ENCODE measurements at places on chromosomes 3 and 15.

DNA sequence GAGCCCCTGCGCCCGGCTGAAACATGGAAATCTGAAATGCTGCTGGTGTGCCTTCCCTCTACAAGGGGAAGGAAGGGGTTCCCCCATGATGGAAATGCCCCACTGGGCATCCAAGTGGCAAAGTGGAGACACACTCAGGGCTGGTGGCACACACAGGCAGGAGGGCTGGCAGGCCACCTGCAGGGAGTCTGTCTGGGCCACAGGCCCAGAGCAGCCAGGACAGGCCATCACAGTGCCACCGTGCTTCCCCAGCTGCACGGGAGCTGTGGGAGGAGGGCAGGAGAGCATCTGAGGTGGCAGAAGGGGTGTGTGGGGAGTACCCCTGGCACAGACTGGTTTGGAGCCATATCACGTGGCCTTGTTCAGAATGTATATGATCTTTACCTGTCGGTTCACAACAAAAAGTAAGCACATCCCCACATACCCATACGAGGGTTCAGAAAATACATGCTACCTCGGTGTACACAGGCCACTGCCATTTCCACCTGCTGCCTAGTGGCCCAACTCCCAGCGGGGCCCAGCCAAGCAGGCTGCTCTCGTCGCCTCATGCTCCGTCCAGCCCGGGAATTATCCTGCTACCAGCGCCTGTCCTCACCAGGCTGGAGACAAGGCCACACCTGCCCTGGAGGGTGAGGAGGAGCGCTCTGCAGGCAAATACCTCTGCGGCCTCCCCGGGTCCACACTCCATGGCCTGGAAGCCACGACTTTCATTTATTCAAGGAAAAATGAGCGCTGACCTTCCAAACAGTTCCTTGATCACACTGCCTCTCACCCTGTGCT lies 22.6 kb upstream of the DUSP7 start:
- DNase-seq: no peak

DNA sequence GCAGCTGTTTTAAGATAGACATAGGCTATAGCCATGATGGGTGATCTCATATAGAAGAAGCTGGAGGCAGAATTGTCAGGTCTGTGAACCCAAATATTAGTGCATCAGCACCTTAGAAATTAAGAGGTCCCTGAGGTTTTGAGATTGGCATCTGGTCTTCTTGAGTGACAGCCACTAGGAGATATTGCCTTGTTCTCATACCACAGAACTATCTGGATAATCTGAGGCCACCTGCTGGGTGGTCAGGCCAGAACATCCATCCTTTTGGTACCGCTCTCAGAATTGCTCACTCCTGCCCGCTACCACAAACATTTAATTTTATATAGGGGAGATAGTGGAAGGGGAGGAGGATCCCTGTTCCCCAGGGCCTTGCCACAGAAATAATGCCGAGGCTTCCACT lies 210.6 kb upstream of the ZPLD1 start:
- DNase-seq: peak; percentile 48

- no peak for DNase-seq
Measured at GRCh38 chr15:53536479-53537120, 222.9 kb downstream of the WDR72 start.

DNA sequence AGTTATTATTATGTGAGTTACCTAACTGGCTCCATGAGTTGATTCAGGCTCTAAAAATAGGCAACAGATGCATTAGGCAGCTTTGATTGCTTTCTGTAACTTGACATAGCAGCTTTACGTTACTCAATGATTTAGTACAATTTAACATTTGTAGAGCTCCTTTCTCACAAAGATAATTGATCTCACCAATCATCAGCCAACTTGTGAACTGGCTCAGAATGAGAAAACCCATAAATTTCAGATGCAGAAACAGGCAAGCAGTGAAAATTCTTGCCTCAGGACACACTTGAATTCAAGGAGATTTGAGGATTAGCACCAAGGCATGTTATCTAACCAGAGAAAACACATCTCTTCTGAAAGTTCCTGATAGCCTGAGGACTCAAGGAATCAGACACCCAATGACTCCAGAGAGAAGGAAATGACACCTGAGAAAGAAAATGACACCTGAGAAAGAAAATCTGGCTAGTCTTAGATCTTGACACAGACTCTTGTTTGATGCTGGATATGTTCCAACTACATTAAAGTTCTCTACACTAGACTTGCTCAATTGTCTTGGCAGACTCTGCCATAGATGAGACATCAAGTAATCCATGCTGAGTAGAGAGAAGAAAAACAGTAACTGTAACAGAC lies 315.1 kb upstream of the CBLB start:
- DNase-seq: peak; percentile 46

GRCh38 chr3:129398803-129399144 lies 29.7 kb downstream of the EFCAB12 start:
- DNase-seq: no peak

DNA sequence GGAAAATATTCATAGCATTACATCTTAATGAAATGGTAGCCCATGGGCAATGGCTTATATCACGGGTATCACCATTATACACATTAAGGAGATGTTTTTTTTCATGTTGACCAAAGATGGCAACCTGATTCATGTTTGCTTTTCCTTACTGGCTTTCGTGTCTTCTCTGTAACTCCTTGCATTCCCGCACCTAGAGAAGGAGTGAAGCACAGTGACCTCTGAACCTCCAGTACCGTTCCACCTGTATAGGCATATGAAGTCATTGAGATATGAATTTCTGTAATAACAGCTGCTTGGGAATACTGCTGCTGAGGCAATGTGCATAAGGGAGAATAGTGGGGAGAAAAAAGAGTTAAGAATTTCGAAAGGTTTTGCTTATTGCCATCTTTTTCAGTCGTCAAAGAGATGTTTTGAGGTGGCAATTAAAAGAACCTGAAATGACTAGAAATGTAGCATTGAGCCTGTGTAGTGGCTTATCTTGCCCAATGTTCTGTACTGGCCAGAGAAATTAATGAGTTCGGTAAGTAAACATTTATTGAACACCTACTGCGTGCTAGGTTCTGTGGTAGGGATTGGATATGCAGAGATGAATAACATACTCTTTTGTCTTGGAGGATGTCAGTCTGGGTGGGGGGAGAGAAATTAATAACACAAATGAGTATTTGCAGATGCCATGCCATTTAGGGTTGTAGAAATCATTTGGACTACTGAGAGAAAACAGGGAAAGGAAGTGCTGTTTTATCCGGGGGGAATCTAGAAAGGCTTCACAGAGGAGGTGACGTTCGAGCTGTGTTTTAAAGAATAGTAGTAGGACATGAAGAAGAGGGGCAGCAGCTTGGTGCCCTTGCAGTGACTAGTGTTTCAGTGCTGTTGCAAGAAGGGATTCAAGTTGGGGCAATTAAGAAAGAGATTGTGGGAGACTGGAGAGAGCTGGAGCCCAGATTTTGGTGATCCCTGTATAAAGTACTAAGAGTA lies 2.5 kb downstream of the FEM1B start:
- DNase-seq: no peak

DNA sequence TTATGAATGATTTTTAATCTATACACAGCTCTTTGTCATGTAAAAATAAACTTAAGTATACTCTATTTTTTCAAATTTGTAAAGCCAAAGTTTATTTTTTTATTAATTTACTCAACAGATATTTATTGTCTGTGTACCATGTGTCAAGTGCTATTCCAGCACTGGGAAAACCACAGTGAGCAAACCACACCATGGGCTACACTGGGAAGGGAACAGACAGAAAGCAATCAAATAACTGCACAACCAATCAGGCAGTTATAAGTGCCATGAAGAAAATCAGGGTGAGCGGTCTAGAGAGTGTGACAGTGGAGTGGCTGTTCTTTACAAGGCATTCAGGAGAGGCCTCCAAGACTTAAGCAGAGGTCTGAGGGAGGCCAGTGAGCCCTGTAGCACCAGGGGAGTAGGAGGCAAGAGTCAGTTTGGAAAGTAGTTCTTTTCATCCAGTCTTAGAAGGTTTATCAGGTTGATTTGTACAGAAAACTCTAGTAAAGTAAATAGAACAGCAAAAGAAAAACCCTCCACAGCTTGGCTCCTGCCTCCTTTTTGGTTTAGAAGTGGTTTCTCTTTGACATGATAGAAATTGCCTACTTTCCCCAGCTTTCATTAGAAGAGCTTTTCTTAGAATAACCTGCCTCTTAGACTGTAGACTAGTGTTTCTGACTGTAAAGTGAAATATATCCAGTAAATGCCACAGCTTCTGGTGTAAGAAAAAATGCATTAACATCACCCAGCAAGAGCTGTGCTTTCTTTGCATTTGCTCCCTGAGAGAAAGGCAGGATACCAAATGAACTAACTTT lies 13.7 kb downstream of the EIF2AK4 start:
- no peak for DNase-seq

DNA sequence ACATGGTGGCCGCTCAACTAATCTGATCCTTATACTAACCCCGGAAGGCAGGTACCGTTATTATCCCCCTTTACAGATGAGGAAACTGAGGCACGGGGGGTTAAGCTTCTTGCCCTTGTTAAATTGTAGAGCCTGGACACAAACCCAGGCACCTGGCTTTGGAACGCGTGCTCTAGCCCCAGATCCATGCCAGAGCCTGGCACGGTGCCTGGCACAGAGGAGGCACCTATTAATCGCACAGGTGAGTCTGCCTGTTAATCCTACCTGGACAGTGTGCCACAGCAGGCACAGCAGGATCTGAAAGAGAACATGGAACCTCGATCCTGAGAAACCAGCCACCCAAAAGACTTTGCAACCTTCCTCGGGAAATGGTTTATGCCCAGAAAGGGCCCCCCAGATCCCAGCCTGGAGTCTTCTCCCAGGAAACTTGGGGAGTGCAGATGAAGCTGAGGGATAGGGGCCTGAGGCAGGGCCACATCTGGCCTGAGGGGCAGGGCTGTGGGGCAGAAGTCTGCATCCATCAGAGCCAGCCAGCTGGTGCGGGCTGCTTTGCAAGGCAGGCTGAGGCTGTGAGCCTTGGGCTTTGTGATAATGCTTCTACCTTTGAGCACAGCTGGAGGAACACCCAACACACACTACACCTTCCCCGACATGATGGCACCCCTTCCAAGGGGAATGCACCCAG lies 55.3 kb upstream of the SLC6A1 start:
- no peak for DNase-seq

DNA sequence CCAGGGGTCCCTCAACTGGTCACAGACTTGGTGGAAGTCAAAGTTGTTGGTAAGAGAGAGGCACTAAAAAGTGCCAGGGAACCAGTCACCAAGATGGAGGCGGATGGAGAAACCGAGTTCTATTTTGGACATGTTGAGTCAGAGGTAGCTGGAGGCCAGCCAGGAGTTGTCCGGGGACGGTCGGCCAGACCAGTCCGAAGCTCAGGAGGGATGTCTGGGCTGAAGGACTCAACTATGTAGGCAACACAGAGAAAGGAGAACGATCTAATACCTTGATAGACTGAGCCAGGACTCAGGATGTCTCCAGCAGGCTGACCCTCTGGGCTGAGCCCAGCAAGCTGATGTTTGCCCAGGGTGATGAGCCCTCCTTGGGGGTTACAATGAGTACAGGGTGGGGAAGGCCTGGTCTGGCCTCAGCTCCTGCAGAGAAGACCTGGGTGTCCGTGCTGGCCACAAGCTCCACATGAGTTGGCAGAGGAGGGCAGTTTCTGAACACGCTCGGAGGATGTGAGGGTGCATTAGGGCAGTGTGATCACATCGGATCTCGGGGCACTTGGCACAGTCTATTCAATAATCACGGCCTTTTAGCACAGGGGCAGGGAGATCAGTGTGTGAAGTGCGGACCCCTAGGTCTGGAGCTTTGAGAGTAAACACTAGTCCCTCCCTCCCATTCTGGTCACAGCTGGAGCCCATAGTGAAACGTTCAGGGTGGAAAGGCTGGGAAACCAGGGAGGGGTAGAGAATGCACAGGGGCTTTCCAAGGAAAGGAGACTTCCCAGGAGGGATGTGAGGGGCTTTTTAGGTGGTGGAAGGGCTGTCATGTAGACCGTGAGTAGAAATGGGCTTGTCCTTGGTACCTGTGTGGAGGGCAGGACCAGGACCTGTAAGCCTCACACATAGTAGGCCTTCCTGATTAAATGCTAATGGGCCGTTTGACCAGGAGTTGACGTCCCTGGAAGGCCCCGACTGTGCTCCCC lies 111.9 kb downstream of the ETFA start:
- peak; percentile 89 for DNase-seq

- DNase-seq: peak; percentile 3
Measured at GRCh38 chr3:70471464-70472342, 159.3 kb upstream of the MDFIC2 start.

DNA sequence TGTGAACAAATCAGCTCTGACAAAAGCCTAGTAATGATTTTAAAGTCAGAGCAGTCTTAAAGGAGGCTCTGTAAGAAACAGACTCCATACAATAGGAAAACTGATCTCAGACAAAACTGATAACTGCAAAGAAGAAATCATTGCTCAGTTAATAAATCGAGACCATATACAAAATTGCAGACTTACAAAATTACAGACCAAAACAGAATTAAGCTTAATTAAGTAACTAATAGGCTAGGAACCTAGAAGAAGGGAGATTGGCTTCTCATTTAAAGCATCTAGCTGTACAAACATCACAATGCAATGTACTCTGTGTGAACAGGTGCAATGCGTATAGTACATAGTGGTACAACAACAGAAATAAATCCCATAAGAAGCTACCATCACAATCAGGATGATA lies 46.3 kb downstream of the ZBTB20 start:
- DNase-seq: no peak

DNA sequence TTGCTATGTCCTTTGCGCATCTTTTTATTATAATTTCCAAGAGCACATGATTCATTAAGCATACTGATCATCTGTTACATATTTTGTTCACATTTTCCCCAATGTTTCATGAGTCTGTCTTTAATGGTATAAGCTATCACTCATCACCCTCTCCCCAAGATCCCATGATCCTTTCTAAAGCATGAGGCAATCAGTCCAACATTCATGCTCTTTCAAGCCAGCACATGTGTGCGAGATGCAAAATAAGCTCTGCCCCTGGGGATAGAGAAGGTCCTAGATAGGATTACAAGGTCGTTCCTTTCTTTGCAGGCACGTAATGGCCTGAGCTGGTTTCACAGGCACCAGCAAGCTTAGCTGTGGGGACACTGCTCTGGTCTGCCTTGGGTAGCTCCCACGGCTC lies 32.2 kb upstream of the B3GNT5 start:
- no peak for DNase-seq

DNA sequence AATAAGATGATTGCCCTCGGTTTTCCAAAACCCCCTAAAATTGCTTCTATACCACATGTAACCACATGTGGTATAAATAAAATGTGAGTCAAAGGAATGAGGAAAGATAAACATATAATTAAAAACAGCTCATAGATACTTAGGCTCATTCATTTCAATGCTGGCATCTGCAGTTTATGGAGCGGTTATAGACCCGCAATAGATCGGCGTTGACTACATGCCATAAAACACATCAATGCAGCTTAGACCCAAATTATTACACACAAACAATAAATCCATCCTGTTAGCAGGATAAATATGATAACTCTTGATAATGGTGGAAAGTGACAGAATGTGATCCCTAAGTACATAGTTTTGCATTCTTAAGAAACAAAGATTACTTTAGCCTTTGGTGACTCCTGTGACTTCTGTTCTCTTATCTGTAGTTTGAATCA lies 143.7 kb downstream of the NR2F2 start:
- no peak for DNase-seq

- DNase-seq: no peak
Measured at GRCh38 chr3:53361852-53362251, 14.5 kb upstream of the DCP1A start.
